ENCODE measurements at places on chromosomes 12 and 14. TPM values are rescaled to one million over a fixed set of nuclear protein-coding genes. Genes with fewer than 3 reads are reported as not detected.

- H3K27ac ChIP-seq, result no peak overlapping the region
- H3K36me3 ChIP-seq, result no peaks in the 10 kb centered on the region
- H3K27me3 ChIP-seq, result no peaks in the 10 kb centered on the region
- H3K4me3 ChIP-seq, result no peak overlapping the region
- H3K4me1 ChIP-seq, result peaks cover 20% of the 10 kb centered on the region
- DNase-seq, result no peak
Observed at GRCh38 chr14:100438678-100439592, 115.8 kb downstream of the SLC25A47 start.

DNA sequence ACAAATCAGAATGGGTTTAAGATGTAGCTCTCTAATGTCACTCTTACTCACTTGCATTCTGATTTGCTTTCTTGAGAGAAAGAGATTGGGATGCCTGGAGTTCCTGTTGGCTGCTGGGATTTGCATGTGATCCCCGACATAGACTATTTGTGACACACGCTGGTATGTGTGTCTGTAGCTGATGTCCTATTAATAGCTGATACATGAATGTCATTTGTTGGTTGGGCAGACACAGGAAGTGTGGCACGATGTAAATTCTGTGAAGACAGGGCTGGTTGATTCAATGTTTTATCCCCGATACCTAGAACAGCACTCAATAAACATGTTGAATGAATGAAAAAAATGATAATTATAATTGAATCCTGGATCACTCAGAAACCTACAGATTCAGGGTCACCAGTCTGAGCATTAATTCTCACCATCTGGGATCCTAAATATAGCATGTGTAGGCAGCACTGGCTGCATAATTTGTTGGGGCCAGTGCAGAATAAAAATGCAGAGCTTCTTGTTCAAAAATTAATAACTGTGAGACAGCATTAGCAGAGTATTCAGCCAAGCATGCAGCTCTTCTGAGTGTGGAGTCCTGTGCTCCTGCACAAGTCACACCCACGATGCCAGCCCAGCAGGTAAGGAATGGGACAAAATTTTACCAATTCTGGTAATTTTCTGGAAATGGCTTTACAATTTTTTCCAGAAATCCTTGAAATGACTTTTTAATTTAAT lies 35.5 kb upstream of the SOCS2 start:
- H3K27me3 ChIP-seq, result no peaks in the 10 kb centered on the region
- H3K27ac ChIP-seq, result no peak overlapping the region
- peaks cover 14% of the 10 kb centered on the region for H3K4me1 ChIP-seq
- DNase-seq, result no peak

The SMCO2 gene
- total RNA-seq, result not detected

DNA sequence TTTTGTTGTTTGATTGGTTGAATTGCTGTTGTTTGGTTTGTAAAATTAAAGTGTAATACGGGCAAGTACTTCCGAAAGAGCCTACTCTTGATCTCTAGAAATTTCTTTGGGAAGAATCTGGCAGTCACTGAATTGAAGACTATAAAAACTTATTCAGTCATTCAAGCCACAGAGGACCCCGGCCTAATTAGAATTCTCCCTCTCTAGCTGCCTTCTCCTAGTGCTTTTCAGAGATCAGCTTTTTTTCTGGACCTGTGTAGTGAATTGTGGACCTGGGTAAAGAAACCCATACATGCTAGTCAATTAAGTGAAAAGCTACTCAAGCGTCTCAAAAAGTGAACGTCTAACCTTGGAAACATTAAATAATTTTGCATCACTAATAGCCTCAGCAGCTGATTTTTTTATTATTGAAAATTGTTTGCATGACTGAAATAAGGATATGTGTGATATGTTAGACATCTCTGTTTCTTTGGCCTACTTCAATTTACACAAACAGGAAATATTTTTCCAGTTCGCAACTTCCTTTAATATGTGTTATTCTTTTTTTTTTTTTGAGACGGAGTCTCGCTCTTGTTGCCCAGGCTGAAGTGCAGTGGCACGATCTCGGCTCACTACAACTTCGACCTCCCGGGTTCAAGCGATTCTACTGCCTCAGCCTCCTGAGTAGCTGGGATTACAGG lies 27.2 kb downstream of the EFCAB11 start:
- H3K27me3 ChIP-seq, result no peaks in the 10 kb centered on the region
- no peak for DNase-seq
- H3K4me3 ChIP-seq, result no peak overlapping the region
- no peak overlapping the region for H3K27ac ChIP-seq
- peaks cover 10% of the 10 kb centered on the region for H3K4me1 ChIP-seq

- H3K36me3 ChIP-seq, result no peaks in the 10 kb centered on the region
- no peak for DNase-seq
- no peak overlapping the region for H3K27ac ChIP-seq
- H3K4me1 ChIP-seq, result no peaks in the 10 kb centered on the region
Observed at GRCh38 chr14:77885367-77885766, 85.5 kb downstream of the ADCK1 start.
